Sigmoid colon (tissue), 7 donors: ENCODE measurements at places on chromosomes 4 and X. TPM values are rescaled to one million over a fixed set of nuclear protein-coding genes. Genes with fewer than 3 reads are reported as not detected.

PAGE1 gene
- not detected for total RNA-seq

FAM184B gene
- not detected for total RNA-seq

DNAAF6 gene
- total RNA-seq = not detected

- no peak for DNase-seq
- no peaks in the 10 kb centered on the region for H3K27me3 ChIP-seq
- no peak overlapping the region for H3K4me3 ChIP-seq
- H3K4me1 ChIP-seq = no peaks in the 10 kb centered on the region
Observed at GRCh38 chrX:50988649-50989048, 78.1 kb downstream of the BMP15 start.

GRCh38 chr4:114659386-114660008 is 60.9 kb downstream of the UGT8 start:
- no peak overlapping the region for H3K4me3 ChIP-seq
- no peaks in the 10 kb centered on the region for H3K27me3 ChIP-seq
- H3K4me1 ChIP-seq = no peaks in the 10 kb centered on the region

DNA sequence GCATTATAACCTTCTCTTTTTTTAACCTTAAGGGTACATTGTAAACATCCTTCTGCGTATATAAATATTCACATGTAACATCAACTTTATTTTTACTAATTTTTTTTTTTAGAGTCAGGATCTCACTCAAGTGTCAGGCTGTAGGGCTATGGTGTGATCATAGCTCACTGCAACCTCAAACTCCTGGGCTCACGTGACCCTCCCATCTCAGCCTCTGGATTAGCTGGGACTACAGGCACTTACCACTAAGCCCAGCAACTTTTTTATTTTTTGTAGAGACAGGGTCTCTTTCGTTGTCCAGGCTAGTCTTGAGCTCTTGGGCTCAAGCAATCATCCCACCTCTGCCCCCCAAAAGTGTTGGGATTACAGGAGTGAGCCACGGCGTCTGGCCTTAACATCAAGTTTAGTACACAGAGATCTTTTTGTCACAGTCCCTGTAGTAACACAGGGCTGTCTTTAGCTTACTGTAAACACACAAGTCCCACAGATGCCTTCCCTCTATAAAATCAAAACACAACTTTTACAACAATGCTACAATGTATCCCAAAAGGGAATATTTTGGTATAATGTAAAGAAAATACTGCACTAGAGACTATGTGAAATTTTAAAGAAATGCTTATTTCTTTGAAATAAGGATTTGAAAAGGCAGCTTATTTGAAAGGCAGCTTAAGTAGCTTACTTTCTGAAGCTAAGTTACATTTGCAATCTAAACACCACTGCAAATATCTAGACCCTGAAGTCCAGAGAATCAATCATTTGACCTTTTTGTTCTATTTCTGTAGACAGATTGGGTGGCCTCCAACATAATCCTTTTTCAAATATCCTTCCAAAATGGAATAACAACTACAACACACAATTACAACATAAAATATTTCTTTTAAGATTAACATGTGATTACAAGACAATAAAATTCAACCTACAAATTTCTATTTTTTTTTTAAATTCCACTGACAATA is 116.0 kb downstream of the APBB2 start:
- no peaks in the 10 kb centered on the region for H3K36me3 ChIP-seq
- no peak overlapping the region for H3K27ac ChIP-seq
- H3K27me3 ChIP-seq = no peaks in the 10 kb centered on the region
- no peak overlapping the region for H3K4me3 ChIP-seq

DNA sequence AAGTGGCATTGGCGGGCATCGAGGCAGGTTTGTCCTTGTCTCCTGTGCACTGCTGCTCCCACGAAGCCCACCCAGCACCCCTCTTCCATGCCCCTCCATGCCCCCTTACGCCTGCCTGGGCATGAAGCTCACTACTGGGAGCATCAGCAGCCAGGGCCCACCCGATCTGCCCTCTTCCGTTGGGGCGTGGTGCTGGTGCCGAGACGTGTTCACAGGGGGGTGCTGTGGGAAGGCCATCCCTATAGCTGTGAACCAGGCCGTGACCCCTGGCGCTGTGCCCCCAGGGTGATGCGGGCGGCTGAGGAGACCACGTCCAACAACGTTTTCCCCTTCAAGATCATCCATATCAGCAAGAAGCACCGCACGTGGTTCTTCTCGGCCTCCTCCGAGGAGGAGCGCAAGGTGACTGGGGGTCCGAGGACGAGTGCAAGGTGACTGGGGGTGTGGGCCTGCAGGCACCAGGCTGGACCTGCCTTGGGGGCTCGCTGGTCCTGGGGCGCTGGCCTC is 19.3 kb upstream of the ADD1 start:
- no peaks in the 10 kb centered on the region for H3K27me3 ChIP-seq
- peaks cover 1% of the 10 kb centered on the region for H3K4me1 ChIP-seq
- H3K4me3 ChIP-seq = no peak overlapping the region
- peak; percentile 65 for DNase-seq
- H3K27ac ChIP-seq = no peak overlapping the region
- H3K36me3 ChIP-seq = no peaks in the 10 kb centered on the region

GRCh38 chr4:17758485-17758884 is 22.9 kb downstream of the FAM184B start:
- no peak overlapping the region for H3K27ac ChIP-seq
- H3K4me1 ChIP-seq = no peaks in the 10 kb centered on the region
- no peak for DNase-seq
- H3K4me3 ChIP-seq = no peak overlapping the region
